CD4-positive, alpha-beta T cell treated with Interferon alpha-2 for 1 hour (primary cell): ENCODE measurements at places on chromosomes 3 and 15.

DNA sequence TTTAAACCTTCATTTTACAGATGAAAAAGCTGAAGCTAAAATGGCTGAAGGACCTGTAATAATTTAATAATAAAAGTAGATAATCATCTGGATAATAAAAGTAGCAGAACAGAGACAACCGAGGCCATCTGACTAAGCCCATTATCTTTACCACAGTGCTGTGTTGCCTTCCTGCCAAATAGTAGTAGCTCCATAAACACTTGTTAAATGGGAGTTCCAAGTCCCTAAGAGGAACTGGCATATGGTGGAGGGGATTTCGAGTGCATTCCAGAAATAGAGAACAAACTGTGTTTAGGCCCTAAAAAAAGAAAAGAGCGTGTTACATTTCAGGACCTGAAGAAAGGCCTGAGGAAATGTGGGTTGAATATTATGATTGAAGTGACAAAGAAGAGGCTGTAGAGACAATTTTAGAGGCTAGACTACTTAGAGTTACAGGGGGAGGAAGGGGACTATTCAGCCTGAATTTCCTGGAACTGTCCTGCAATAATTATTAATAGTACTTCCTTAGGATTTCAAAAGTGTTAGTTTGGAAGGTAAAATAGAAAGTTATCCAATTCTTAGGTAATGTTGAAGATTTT, 424.3 kb downstream of the ROBO2 start:
- no peak for DNase-seq

- no peak for DNase-seq
Measured at GRCh38 chr3:59438492-59438891, 388.7 kb upstream of the CFAP20DC start.

GRCh38 chr3:11310258-11310657, 38.1 kb downstream of the ATG7 start:
- DNase-seq: no peak

GRCh38 chr3:52217409-52217805, 8.0 kb downstream of the TLR9 start:
- DNase-seq: no peak

- DNase-seq: no peak
Measured at GRCh38 chr15:96093063-96093462, 237.4 kb upstream of the NR2F2 start.

DNA sequence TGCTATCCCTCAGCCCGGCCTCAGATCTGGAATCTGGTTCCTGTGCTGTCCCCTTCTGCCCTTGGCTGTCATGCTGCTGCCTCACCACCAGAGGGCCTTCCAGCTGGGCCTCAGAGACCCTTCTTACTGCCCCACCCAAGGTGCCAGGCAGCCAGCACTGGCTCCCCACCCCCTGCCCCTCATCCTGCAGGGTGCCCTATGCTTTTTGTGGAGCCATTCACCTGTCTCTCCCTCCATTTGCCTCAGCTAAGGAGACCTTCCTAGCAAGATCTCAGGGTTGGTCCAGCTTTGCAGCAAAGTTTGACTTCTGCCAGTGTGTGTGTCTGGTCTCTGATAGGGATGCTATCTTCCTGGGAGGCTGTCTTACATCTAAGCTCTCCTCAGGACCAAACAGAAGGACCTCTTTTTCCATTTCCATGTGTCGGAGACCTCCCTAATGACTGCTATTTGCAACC, 1.9 kb upstream of the VWA5B2 start:
- DNase-seq: peak; percentile 35

DNA sequence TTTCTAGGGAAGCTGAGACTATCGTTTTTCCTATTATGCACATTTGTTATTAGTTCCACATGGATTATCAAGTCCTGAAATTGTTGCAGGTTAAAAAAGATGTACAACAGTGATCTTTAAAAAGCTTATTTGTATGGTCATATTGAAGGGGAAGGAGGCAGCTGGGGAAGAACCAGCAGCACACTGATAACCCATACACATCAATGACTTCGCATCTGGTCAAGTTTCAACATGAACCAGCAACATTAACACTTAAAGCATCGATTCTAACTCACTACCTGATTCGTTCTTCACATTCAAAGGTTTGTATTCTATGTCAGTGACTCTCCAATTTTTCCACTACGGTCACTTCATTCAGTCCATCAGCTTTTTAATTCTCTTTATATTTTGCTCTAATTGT, 56.4 kb downstream of the NCEH1 start:
- DNase-seq: no peak

DNA sequence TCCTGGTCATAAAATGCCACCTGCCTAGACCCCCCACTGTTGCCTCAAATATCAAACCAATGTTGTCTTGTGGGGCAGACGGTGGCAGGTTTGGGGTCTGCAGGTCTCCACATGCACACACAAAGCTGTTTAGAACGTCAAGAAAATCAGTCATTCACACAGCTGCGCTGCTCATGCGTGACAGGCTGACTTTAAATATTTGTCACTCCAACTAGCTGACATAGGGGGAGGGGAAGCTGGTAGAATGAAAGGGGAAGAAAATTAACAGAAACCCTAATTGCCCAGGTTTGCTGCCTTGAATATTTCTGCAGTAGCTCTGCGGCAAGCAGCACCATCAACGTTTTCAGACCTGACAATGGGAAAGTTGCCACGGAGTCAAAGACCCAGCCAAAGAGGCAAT, 201.8 kb downstream of the ABHD5 start:
- DNase-seq: no peak
